ENCODE measurements at places on chromosomes 6 and 20.

DNA sequence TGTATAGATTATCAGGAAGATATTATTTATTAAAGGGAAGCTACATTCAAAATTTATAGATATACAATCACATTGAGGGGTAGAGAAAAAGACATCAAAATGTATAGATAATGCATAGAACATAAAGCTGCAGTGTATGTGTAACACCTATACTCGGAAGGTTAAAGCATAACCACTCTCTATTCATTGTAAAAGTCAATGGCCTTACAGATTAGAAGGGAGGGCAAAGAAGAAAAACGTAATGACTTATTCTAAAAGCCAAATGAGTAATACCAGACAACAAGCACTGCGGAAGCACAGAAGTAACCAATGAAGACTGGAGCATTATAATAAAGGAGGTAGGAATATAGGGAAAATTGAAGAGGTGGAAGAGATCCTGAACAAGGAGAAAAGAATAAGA is 11.3 kb downstream of the HBS1L start:
- DNase-seq, result no peak

GRCh38 chr6:1424306-1424927 is 35.0 kb downstream of the FOXF2 start:
- no peak for DNase-seq

DNA sequence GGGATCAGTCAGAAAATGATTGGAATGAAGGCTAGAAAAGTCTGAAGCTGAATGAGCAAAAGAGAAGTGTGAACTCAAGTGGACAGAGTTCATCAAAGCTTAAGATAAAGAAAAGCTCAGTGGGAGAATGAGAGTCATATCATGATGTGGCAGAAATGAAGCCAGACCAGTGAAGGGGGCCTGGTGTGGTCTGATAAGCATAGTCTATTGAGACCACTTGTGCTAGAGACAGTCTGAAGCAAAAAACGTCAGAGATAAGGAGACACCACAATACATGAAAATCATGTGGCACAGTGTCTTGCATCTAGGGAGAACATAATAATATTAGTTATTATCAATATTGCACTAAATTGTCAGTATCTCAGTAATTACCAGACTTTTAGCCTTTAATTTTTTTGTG is 601.5 kb downstream of the UTRN start:
- no peak for DNase-seq

GRCh38 chr20:49045440-49046086 is 549 bp upstream of the CSE1L start:
- DNase-seq, result no peak

DNA sequence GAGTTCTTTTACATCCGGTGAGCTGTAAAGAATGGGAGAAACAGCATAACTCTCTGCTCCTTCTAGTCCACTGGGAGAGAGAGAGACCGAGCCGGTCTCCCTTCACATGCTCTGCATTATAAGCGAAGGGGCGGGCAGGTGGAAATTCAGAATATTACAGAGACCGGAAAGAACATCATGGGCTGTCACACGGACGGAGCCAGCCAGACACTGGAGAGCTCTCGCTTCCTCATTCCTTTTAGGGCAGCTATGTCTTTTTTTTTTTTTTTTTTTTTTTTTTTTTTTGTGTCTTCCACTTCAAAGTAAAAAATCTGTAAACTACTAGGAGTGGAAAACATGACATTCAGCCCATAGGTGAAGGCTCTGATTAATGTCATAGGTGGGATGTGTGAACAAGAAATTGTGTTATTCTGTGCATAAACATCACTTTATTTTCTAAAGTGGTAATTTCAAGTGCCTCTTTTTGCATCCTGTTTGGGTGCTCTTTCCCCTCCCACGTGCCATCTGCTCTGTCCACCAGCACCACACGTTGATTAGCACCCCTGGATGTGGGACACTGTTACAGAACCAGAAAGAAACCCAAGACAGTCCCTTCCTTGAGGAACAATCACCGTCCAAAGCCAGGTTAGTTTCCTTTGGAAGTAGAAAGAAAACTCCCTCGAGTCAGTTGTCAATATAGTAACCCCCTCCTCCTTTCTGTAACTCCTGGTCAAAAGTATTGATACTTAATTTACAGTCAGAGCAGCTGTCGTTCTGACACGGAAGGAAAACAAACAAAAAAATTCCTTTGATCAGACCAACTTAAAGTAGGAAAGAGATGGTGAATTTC is at the start of gene TAGAP:
TSS of gene TAGAP (minus strand) at position 93 of the 829 bp plus-strand sequence. CDS start 845 bp downstream, outside the sequence.
- DNase-seq, result peak; percentile 85

- no peak for DNase-seq
These were observed 130.1 kb upstream of the NEDD9 start for GRCh38 chr6:11362564-11362963.

DNA sequence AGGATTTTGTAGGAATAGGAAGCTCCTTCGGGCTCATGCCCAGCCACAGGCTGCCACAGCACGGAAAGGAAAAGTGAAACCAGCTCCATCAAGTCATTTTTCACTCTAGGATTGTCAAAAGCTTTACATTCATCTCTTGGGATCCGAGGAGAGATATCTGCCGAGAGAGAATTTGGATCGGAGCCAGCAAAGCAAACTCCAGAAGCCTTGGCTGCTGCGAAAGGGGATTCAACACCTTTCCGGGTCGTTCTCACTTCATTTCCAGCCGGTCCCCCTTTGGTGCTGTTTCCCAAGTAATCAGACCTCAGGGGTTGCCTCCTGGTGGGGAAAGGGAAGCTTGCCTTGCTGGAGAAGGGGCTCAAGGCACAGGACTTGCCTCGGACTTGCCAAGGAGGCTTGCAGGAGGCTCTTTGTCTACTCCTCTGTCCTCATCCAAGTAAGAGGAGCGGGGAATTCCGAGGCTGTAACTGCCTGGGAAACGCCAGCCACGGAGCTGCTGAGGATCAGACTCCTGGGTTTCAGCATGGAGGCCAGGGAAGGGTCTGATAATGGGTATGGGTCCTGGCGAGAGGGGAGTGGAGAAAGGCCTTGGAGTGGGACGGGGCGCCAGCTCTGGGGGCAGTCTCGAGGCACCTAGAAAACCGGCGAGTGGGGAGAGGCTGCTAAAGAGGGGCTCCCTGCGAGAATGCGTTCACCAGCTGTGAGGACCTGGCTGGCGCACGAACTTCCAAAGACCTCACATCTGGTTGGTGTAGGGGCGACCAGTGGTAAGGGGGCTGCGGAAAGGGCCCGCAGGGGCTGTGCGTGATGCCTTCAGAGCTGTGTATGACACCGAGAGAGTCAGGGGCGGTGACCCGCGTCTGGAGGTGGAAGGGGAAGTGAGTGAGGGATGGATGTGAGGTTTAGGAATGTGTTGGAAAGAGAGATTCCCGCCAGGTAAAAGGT is 702 bp downstream of the ETV7 start:
- DNase-seq, result peak; percentile 11

GRCh38 chr6:80376411-80376810 is 269.9 kb downstream of the BCKDHB start:
- DNase-seq, result no peak

DNA sequence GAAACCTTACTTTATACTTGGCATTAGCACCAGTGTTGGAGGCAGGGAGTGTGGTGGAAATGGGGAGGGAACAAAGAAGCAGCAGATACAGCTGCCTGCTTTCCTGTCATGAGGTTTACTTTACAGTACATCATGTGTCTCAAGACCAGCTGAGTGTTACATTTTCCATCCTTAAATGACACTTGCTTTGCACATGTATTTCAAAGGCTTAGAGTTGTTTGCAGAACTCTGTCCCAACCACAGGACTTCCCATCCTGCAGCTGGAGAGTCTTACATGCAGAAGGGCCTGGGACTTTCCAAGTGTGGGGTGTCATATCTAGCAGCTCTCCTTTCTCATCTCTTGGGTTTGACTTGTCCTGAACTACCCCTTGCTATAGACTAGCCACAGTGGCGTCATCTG is 395.9 kb downstream of the DHX35 start:
- no peak for DNase-seq

DNA sequence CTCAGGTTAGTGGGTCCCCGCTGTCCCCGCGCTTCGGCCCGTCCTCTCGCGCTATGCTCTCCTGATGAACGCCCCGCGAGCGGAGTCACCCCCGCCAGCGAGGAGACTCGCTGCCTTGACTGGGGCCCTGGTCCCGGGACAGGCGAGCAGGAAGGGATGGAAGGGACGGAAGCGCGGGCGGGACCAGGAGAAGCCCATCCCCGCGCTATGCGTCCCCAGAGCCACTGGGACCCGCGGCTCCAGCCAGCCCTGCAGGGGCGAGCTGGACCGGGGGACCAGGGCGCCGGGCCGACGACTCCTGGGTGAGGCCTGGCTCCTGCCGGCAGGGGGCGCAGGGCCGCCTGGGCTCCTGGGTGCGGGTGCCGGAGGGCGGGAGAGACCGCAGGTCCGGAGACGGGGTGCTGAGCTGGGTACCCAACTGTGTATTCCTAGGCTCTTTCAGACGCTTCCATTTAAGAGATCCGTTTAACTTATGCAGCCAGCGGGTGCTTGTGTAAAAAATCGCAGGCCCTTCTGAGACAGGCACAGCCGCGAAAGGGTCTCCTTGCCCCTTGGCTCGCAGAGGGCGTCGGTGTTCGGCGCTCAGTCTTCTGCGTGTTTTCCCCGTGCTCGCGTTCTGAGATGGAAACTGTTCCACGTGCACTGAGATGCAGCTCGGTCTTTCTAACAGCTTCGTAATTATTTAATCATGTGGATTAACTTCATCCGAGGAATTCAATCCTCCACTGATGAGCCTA is 580 bp upstream of the SYCP2 start:
- DNase-seq, result peak; percentile 73
